Esophagus squamous epithelium (tissue), 5 donors: ENCODE measurements at places on chromosomes 5 and 9. TPM values are rescaled to one million over a fixed set of nuclear protein-coding genes. Genes with fewer than 3 reads are reported as not detected.

Gene IFNA13
- total RNA-seq: not detected

Gene UBE2QL1
- 0.35 TPM for total RNA-seq

DNA sequence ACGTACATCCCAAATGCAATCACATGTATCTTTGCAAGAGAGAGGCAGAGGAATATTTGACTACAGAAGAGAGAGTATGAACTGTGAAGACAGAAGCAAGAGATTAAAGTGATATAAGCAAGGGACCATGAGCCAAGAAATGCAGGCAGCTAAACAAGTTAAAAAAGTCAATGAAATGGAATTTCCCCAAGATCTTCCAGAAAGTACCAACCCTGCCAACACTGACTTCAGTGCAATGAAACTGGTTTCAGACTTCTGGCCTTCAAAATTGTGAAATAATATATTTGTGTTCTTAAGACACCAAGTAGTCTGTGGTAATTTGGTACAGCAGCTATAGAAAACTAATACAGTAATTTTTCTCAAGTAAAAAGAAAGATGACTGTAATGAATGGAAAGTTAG is 20.9 kb downstream of the FOXI1 start:
- DNase-seq: no peak

Gene BTNL9
- 0.75 TPM for total RNA-seq

- DNase-seq: no peak
Observed at GRCh38 chr5:42718591-42718990, 38.0 kb upstream of the CCDC152 start.

GRCh38 chr9:105928416-105928815 is 234.1 kb downstream of the TMEM38B start:
- no peak for DNase-seq

Gene SPATA31C1
- not detected for total RNA-seq
